ENCODE measurements at places on chromosomes 1 and 21. TPM values are rescaled to one million over a fixed set of nuclear protein-coding genes. Genes with fewer than 3 reads are reported as not detected.

FCAMR gene
- total RNA-seq: not detected

HSD3B2 gene
- total RNA-seq: not detected

CHI3L1 gene
- total RNA-seq: not detected

PDPN gene
- total RNA-seq: 16.7 TPM

FALEC gene
- 0.44 TPM for total RNA-seq

ZNF593OS gene
- total RNA-seq: not detected

LCE1D gene
- total RNA-seq: not detected

KRTAP7-1 gene
- not detected for total RNA-seq

SFN gene
- 0.16 TPM for total RNA-seq

SOX13 gene
- total RNA-seq: 13.1 TPM

CFHR5 gene
- total RNA-seq: not detected

ACTN2 gene
- 2,454 TPM for total RNA-seq

GPR37L1 gene
- 0.05 TPM for total RNA-seq

VHLL gene
- total RNA-seq: not detected

RGL1 gene
- total RNA-seq: 19.4 TPM

ST6GALNAC5 gene
- total RNA-seq: 0.41 TPM

RCSD1 gene
- total RNA-seq: 42.7 TPM

TTF2 gene
- total RNA-seq: 6.4 TPM

CD52 gene
- total RNA-seq: 2.4 TPM

PRR9 gene
- total RNA-seq: not detected

LEFTY2 gene
- total RNA-seq: 0.69 TPM

CDC73 gene
- total RNA-seq: 46.8 TPM

C4BPA gene
- total RNA-seq: not detected

HLCS gene
- 5.3 TPM for total RNA-seq

C1orf185 gene
- not detected for total RNA-seq

DARS2 gene
- total RNA-seq: 15.1 TPM

CD1D gene
- 1.4 TPM for total RNA-seq

MYCL gene
- total RNA-seq: 0.44 TPM

TRAF3IP3 gene
- 1.2 TPM for total RNA-seq

CD247 gene
- 0.82 TPM for total RNA-seq

SPRR3 gene
- total RNA-seq: not detected

All from left ventricle myocardium inferior (tissue), 1 donor.